Keratinocyte (primary cell): ENCODE measurements at places on chromosomes 3 and 15. TPM values are rescaled to one million over a fixed set of nuclear protein-coding genes. Genes with fewer than 3 reads are reported as not detected.

GRCh38 chr15:57635300-57635909 lies 43.7 kb downstream of the MYZAP start:
- DNase-seq = no peak

DNA sequence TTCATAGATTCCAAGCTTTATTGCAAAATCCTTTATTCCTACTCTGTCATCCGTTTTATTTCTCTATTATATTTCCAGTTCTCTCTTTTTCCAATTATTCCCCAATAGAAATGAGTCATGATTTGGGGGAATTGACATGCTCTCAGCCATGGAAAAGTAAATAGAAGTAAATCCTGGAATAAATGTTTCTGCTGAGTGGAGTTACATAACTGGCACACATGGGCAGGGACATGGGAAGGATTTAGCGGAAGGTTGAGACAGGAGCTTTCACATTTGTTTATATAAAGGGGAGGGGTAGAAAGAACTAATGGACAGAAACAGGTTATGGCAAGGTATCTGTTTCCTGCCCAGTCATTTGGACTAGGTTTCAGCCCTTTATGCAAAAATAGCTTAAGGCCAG lies 221.6 kb downstream of the PLOD2 start:
- DNase-seq = no peak

GRCh38 chr15:76637166-76637565 lies 268.0 kb downstream of the SCAPER start:
- DNase-seq = no peak

DNA sequence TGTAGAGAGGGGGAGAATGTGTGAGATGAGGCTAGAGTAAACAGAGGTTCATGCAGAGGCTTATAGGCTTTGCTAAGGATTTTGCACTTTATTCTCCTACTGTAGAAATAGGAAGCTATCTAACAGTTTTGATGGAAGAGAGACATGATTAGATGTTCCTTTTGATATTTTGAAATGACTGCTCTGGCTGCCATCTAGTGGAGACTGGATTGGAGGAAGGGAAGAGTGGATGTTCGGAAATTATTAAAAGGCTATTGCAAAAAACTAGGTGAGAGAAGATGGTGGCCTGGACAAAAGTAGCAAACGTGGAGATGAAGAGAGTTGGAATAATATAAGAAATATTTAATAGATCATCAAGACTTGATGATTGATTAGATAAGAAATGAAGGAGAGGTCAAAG lies 42.2 kb downstream of the SYN2 start:
- DNase-seq = no peak

The HSPBAP1 gene
- 4.8 to 9.5 TPM (median 6.6 TPM) in 3 replicates for polyA plus RNA-seq

- DNase-seq = no peak
Measured at GRCh38 chr15:69194025-69194827, 33.8 kb downstream of the GLCE start.

The FSIP1 gene
- polyA plus RNA-seq = 1.1 to 1.5 TPM (median 1.2 TPM) in 3 replicates

The TF gene
- polyA plus RNA-seq = 0.28 to 0.70 TPM (median 0.30 TPM) in 3 replicates

The FBXL22 gene
- 0.04 TPM in 2 of 3 replicates, not detected in the other for polyA plus RNA-seq

DNA sequence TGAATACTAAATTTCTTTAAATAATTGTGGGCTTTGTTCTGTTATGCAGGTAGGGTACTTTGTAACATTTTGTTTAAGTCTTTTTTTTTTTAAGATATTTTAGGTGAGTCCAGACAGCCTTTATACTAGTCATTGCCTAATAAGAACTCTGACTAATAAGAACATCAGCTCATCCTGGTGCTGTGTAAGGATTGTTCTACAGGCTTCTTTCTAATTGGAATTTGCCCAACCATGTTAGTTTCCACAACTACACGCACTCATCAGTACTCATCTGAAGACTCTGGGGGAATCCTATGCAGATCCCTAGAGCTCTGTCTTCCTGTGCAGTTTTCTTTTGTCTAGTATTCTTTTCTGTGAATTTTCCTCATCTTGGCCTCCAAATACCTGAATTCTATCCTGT lies 741.8 kb downstream of the IGSF11 start:
- no peak for DNase-seq

The ABHD6 gene
- 13.6 to 21.5 TPM (median 15.2 TPM) in 3 replicates for polyA plus RNA-seq

The NPAP1 gene
- polyA plus RNA-seq = not detected in 3 replicates

- no peak for DNase-seq
Measured at GRCh38 chr3:37097776-37098175, 76.6 kb downstream of the LRRFIP2 start.

DNA sequence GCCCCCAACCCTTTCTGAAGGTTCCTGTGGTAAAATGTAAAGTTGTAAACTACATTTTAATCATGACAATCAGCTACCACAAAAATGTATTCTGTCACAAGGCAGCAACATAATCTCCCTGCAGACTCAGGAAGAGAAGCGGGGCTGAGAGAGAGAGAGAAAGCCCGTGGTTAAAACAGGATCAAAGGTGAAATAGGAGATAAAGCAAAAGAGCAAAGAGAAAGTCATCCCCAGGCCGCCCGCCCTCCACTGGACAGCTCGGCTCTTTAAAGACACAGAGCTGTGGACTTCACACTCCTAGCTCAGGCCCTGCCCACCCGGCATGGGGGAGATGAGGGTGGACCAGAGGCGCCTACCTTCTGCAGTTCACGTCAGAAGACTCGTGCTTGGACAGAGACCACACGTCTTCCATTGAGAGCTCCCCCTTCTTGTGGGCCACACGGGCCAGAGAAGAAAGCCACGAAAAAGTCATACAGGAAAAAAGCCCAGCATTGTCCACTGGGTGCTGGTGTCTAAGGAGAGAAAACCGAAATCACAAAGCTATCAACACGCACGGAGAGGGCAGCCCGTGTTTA lies 29.4 kb downstream of the ABCC5 start:
- no peak for DNase-seq

GRCh38 chr3:188320757-188321156 lies 166.8 kb downstream of the LPP start:
- DNase-seq = no peak

- no peak for DNase-seq
Measured at GRCh38 chr3:156731813-156732212, 57.4 kb downstream of the TIPARP start.

The GMPS gene
- polyA plus RNA-seq = 19.5 to 53.7 TPM (median 51.8 TPM) in 3 replicates

The IL12A gene
- polyA plus RNA-seq = 0.15 to 0.54 TPM (median 0.42 TPM) in 3 replicates

GRCh38 chr3:10249833-10250232 lies 1.6 kb downstream of the TATDN2 start:
- no peak for DNase-seq
